GM12878 (cell line): ENCODE measurements at places on chromosomes 1 and 21. TPM values are rescaled to one million over a fixed set of nuclear protein-coding genes. Genes with fewer than 3 reads are reported as not detected.

DNA sequence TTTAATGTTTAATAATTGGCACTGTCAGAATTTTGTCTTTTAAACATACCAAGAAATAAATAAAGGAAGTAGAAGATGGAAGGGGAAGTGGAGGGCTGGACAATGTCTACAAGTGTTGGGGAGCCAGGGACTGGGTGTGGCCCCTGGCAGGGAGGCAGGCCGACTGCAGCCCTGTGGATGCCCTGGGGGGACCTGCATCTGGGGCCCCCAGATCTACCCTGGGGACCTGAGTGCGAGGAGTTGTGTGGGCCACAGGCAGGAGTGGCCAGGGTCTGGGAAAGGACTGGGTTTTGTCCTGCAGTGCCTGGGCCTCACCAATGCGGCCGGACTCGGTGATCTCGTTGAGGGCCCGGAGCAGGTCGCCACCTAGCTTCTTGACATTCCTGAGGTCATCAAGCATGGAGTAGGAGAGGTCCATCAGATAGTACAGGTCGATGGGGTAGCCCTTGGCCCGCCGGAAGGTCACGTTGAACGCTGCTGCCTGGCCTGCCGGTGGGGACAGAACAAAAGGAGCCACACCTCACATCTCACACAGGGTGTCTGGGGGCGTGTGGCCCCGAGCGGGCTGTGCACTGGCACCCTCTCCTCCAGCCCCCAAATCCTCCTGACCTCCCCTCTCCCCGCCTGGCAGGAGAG lies 17.5 kb downstream of the ITGB2 start:
- DNase-seq = no peak

GRCh38 chr21:44013380-44014088 lies 1.4 kb downstream of the TRAPPC10 start:
- DNase-seq = peak; percentile 32

DNA sequence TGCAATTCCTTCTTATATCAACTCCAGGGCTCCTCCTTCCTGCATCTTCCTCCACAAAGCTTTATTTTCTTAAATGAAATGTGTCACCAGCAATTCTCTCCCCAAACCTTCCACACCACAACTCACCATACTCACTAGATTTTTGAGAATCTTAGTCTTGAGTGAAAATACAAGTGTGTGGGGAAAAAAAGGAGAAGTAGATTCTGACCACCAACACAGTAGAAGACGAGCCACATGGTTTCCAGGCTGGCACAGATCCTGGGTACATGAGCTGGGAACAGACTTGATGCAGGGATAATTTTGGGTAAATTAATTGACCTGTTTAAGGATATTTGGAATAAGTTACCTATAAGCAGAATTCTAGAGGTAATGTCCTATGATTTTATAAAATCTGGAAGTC lies 72.8 kb upstream of the KCNJ15 start:
- no peak for DNase-seq

GRCh38 chr1:21229246-21230000 lies 52.7 kb upstream of the EIF4G3 start:
- DNase-seq = no peak

DNA sequence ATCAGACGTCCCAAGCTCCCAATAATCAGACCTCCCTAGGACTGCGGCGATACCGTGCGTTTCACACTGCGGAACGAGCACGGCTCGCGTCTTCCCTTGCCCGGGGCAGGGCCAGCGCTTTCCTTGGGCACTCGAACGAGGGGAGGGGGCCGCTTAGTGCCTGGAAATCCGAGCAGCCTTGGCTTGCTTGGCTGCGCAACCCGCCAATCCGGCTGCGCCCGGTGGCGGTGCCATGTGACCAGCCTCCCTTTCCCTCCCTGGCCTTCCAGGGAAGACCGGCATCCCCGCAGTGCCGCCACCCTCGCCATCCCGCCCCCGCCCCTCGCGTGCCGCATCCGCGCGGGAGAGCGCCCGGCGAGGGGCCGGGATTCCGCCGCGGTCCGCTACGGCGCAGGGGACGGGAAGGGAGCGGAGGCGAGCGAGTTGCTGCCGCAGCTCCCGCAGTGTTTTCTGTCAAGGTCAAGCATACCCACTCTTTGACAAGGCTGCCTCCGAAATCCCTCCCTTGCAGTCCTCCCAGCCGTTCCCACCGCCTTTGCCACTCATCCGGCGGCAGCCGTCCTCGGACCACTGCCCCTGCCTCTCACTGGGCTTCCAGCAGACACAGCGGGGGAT lies 8.3 kb upstream of the RNF19B start:
- DNase-seq = no peak

DNA sequence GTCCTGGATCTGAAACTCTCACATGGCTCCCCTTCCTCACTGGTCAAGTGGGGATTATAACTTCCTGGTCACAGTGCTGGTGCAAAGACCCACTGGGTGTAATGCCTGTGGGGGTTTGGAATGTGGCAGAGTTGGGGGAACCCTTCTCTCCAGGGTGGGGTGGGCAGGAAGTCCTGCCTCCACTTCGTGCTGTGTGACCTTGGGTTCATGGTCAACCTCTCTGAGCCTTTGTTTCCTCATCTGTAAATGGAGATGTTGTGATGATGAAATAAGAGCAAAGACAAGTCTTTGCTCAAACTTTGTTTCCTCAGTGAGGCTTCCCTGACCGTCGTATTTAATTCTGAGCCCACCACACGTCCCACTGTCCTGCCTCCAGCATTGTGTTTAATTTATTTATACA lies 564.7 kb downstream of the PTPRU start:
- no peak for DNase-seq

DNA sequence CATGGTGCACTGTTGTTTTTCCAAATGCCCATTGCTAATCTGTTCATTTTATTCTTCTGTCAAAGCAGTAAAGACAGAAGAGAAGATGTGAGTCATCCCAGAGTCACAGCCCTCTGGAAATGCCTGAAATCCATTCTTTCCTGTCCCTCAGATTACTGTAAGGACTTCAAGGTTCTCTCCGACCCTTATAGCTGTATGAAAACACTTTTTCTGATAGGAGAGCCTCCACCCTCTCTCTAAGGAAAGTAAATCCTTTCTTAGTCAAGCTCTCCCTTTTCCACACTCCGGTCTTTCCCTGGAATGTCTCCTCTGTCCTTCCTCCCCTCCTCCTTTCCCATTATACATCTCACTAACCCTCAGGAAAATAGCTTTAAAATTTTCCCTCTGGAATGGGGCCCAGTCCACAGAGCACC lies 3.5 kb upstream of the PRDX6 start:
- DNase-seq = no peak

- no peak for DNase-seq
These were observed 2.4 kb downstream of the LYPD8 start for GRCh38 chr1:248753029-248753594.

DNA sequence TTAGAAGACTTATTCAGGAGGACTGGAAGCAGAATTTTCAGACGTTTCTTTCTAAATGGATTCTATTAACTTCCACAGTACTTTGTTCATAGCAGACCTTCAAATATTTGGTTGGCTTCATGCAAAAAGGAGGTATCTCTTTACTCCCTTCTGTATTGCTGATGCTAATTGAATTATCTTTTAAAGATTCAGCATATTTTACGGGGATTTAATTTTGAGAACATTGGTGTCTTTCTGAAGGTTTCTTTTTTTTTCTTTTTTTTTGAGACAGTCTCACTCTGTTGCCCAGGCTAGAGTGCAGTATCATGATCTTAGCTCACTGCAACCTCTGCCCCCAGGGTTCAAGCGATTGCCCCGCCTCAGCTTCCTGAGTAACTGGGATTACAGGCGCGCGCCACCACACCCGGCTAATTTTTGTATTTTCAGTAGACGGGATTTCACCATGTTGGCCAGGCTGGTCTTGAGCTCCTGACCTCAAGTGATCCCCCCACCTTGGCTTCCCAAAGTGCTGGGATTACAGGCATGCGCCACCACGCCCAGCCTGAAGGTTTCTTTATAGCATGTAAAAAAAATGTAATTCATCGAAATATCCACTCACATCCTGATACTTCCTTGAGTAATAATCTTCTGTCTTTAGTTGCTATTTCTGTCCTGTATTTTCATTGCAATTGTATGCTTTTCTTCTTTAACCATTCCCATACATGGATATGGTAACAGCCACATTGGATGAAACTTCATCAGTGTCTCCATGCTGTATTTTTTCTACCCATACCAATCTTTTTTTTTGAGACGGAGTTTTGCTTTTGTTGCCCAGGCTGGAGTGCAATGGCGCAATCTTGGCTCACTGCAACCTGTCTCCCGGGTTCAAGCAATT lies 14.5 kb downstream of the CNST start:
- no peak for DNase-seq

DNA sequence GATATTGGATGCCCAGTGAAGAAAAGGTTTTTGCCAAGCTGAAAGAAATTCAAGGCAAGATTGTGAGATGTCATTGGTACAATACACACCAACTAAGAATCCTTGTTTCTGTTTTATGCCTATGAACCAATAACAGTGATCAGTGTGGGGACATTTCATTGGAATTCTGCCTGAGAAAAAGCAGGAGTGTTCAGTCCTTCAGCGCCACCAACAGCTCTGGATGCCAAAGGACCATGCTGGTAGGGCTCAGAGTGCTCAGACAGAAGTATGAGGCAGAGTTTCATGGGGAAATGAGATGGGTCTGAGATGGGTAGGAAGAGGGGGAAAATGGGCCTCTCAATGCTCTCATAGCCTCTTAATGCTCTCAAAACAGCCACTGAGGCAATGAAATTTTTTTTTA lies 56.5 kb downstream of the GABPA start:
- DNase-seq = no peak

- no peak for DNase-seq
These were observed 49.8 kb downstream of the ACOT7 start for GRCh38 chr1:6343506-6344405.

- DNase-seq = no peak
These were observed 157.2 kb upstream of the KAZN start for GRCh38 chr1:14441302-14441741.

- no peak for DNase-seq
These were observed 186.0 kb downstream of the DYRK1A start for GRCh38 chr21:37552496-37553029.

SERPINC1 gene
- polyA plus RNA-seq = 0.18 TPM in 1 of 2 replicates, not detected in the other
